ENCODE measurements at places on chromosomes 5 and 9. TPM values are rescaled to one million over a fixed set of nuclear protein-coding genes. Genes with fewer than 3 reads are reported as not detected.

The IL33 gene
- under 0.01 TPM for total RNA-seq

The PLEKHG4B gene
- total RNA-seq = 0.36 TPM

The PJA2 gene
- 101 TPM for total RNA-seq

The DROSHA gene
- 32.9 TPM for total RNA-seq

The ADGRD2 gene
- total RNA-seq = not detected

The HINT2 gene
- total RNA-seq = 17.4 TPM

The GLE1 gene
- 19.2 TPM for total RNA-seq

The ANXA2R gene
- 3.5 TPM for total RNA-seq

The IL13 gene
- not detected for total RNA-seq

The MAP1B gene
- total RNA-seq = 164 TPM

The GRM6 gene
- total RNA-seq = not detected

The TMC1 gene
- total RNA-seq = not detected

The TSSK1B gene
- total RNA-seq = 0.72 TPM

The CDH6 gene
- total RNA-seq = 9.4 TPM

The ARHGEF28 gene
- 56.9 TPM for total RNA-seq

The ACTBL2 gene
- total RNA-seq = not detected

The LCP2 gene
- not detected for total RNA-seq

The ZNF883 gene
- total RNA-seq = 7.2 TPM

The SH3PXD2B gene
- total RNA-seq = 58.3 TPM

The SOWAHA gene
- under 0.01 TPM for total RNA-seq

The PCDHGB3 gene
- total RNA-seq = 6.2 TPM

The OBP2B gene
- total RNA-seq = not detected

The ISL1 gene
- total RNA-seq = not detected

The IRX1 gene
- total RNA-seq = 3.2 TPM

The CYLC2 gene
- total RNA-seq = not detected

The FOXD4L5 gene
- under 0.01 TPM for total RNA-seq

The MACROH2A1 gene
- 162 TPM for total RNA-seq

The HRH2 gene
- 0.36 TPM for total RNA-seq

The FABP6 gene
- total RNA-seq = not detected

The SH2D3C gene
- 0.29 TPM for total RNA-seq

Measured in osteoblast (primary cell).